Left lung (tissue), 14 donors: ENCODE measurements at places on chromosomes 12 and 14.

DNA sequence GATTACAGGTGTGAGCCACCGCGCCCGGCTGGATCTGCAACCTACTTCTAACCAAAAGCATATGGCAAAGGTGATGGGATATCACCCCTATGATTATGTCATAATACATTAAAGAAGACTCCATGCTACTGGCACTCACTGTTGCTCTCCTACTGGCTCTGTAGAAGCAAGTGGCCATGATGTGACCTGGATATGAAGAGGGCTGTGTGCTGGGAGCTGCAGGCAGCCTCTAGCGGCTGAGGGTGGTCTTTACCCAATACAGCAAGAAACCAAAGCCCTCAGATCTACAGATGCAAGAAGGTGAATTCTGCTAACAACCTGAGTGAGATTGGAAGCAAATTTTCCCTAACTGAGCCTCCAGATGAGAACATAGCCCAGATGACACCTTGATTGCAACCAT is 34.2 kb upstream of the TRIM9 start:
- no peak for DNase-seq

GRCh38 chr12:49903351-49903699 is 375 bp downstream of the FAIM2 start:
- DNase-seq: peak; percentile 28

GRCh38 chr12:76685246-76685678 is 78.7 kb upstream of the ZDHHC17 start:
- peak; percentile 89 for DNase-seq

DNA sequence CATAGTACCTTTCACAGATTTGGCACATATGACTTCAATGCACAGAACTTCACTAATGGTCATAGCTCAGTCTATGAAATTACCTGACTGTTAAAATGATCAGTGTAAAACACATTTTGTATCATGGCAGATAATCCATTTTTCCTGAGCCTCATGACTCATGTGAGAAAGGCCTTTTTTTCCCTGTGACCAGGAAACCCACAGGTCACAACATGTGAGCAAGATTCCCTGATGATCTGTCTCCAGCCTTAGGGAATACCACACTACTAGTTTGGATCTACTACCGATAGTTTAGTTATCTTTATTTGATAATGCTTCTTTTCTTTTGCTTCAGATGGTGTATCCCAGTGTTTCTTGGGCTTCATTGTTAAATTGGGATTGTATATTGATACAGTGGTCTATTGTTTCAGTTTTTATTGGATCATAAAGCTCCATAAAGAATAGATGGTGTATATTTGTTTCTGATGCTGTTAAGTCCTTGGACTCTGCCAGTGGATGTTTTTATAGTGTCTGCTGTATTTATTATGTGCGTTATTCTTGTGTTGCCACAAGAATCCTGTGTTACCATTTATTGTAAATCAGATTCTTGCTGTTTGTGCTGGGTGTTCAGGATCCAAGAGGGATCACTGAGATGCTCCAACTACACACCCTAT is 248.7 kb upstream of the PELI2 start:
- DNase-seq: no peak

GRCh38 chr12:13167226-13167625 is 29.3 kb upstream of the EMP1 start:
- no peak for DNase-seq

DNA sequence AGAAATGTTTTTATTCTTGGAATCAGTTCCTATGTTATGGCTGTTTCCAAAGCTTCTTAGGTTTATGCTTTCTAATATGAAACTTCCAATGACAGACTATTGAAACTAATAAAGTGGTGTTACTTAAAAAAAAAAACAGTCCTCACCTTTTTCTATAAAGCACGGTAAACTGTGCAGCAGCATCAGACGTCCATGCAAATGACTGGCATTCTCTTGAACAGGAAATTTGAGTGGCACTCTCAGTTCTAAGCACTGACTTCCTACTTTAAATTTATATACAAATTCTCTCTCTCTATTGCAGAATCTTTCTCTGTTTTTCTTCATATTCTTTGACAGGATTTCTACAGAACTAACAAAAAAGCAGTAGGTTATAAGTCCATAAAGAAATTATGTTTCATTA is 2.8 kb upstream of the RAD51AP1 start:
- no peak for DNase-seq

DNA sequence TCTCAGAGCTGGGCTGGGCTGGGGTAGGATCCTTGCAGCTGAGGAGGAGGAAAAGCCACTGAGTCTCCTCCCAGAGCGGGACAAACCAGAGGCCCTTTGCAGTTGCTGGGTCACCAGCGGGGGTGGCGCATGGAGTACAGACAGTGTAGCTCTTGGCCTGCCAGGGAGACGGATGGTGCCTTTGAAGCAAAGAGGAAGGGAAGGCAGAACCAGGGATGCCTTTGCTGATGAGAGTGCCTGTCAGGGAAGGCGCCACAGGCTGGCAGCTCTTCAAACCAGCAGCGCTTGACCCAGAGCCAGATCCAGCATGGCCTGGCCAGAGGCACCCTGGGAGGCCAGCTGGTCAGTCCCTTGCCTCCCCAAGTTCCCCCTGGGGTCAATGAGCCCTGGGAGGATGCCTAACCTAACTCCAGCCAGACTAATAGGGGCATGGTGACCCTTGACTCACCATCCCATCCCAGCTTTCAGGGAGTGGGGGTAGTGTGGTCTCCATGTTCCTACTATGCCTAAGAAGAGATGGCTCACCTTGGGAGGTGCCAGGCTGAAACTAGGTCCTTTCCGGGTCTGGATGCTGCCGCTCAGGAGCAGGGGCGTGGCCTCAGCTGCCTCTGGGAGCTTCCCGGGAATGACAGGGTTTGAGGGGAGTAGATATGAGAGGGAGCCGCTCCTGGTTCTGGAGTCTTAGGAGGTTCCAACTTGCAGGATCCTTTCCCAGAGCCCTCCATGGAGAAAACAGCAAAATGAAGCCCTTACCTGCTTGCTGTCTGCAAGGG is 19.8 kb downstream of the VASH1 start:
- no peak for DNase-seq

- no peak for DNase-seq
Observed at GRCh38 chr12:25594376-25594775, 41.3 kb upstream of the LMNTD1 start.

- DNase-seq: no peak
Observed at GRCh38 chr14:66017927-66018326, 468.2 kb upstream of the CCDC196 start.

- DNase-seq: no peak
Observed at GRCh38 chr12:116397148-116397547, 119.7 kb upstream of the MED13L start.

GRCh38 chr12:95870897-95871296 is 12.1 kb downstream of the SNRPF start:
- DNase-seq: no peak

GRCh38 chr14:80988735-80989429 is 33.5 kb downstream of the TSHR start:
- no peak for DNase-seq

DNA sequence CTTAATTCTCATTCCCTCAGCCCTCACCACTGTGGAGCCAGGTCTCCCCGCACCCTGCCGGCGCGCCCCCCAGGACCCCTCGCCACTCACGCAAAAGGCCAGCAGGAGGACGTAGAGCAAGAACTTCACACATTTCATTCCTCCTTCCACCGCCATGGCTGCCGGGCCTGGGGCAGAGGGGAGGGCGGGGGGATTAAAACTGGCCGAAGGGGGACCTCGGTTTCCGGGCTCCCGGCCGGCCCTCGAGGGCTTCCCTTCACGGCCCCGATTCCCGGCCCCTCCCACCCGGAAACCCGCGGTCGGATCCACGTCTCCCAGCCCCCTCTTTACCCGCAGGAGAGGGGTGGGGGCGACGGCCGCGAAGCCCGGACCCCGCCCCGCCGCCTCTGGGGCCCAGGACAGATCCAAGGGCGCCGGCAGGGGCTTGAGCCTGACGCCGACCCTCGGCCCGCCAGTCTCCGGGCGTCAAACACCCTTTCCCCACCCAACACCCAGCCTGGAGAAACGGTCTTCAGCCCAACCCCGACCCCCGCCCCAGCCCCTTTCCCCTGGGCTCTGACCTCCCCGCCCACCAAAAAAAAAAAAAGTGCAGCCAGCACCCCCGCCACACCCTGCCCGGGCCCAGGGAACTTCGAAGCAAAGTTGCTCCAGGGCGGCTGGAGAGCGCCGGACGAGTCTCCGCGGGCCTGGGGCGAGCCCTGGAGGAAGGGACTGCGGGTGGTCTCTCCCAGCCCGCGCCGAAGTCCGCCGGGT is 447 bp downstream of the CD63 start:
- no peak for DNase-seq

DNA sequence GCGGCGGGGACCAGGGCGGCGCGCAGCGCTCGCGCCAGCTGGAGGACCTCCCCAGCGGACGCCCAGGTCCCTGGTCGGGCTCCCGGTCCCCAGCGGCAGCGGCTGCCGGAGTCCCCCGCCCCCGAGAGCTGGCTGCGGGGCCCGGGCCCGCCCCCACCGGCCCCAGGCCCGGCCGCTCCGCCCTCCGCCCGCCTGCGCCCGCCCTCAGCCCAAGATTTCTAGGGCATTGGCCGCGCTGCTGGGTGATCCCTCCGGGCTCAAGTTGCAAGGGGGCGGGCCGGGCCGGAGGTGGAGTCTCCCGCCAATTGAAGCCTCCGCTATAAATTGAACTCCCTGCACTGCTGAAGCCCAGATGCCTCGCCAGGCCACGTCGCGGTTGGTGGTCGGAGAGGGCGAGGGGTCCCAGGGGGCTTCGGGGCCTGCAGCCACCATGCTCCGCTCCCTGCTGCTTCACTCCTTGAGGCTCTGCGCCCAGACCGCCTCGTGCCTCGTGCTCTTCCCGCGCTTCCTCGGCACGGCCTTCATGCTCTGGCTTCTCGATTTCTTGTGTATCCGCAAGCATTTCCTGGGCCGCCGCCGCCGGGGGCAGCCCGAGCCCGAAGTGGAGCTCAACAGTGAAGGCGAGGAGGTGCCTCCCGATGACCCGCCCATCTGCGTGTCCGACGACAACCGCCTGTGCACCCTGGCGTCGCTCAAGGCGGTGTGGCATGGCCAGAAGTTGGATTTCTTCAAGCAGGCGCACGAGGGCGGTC is at the start of gene DIO3:
DIO3 (plus strand) TSS at position 351 of the 752 bp plus-strand sequence.
- DNase-seq: peak; percentile 39

DNA sequence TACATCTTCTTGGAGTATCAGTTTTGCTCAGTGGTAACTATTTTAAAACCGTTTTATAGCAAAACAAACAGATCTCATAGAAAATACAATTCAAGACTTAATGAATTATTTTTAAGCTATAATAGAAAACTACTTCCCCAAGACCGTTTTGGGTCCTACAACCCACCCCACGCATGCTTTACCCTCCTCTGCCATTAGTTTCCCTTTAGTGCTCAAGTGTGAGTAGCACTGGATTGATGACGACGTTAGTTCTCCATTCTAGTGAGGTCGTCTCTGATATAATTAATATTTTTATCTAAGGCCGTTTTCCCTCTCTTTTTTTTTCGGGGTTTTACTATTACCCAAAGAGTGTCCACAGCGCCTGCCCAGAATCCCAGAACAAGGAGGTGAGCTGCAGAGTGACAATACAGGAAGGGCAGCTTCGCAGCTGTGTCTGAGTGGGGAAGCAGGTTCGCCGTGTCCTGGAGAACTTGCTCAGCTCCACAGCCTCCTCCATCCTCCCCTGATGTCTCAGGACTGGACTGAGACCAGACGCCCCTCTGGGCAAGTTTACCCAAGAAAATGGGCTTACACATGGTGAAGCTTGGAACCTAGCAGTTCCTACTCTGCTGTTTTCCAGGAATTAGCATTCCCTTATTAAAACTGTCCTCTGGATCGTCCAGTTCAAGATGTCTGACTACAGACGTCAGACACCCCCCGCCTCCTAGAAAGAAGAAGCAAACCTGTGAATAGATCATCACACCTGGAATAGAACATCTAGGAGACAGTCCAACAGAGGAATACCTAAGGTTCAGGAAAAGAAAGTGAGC is 31.9 kb upstream of the MON2 start:
- DNase-seq: peak; percentile 9

- no peak for DNase-seq
Observed at GRCh38 chr12:115433014-115433634, 749.1 kb upstream of the TBX3 start.

DNA sequence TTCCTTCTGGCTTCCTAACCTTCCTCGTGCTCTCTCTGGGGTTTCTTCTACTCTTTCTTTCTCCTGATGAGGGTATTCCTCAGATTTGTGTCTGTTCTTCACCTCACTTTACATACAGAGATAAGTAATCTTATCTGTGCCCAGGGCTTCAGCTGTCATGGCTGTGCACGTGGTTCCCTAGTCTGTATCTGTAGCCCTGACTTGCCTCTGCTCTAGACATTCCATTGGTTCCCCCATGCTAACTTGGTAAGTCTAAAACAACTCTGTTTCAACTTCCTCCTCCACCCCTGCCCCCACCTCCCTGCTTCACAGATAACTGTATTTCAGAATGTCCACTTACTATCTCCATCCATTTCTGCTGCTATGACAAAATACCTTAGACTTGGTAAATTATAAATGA is 10.8 kb downstream of the DIP2B start:
- DNase-seq: no peak

DNA sequence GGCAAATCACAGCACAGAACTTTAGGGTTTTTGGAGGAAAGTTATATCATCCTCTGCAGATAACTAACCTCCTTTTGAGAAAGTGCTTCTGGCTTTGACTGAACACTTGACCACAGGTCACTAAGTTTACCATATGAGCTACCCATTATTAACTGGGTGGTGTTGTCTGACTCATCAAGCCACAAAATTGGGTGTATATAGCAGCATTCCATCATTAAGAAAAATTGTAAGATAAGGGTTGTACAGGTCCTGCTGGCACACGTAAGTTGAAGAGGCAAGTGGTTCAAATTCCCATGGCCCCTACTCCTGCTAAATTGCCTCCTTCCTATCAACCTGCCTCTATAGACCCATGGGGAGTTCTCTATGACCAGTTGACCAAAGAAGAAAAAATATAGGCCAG is 39.5 kb downstream of the L2HGDH start:
- no peak for DNase-seq

- DNase-seq: no peak
Observed at GRCh38 chr14:72869407-72870329, 24.2 kb downstream of the DPF3 start.

DNA sequence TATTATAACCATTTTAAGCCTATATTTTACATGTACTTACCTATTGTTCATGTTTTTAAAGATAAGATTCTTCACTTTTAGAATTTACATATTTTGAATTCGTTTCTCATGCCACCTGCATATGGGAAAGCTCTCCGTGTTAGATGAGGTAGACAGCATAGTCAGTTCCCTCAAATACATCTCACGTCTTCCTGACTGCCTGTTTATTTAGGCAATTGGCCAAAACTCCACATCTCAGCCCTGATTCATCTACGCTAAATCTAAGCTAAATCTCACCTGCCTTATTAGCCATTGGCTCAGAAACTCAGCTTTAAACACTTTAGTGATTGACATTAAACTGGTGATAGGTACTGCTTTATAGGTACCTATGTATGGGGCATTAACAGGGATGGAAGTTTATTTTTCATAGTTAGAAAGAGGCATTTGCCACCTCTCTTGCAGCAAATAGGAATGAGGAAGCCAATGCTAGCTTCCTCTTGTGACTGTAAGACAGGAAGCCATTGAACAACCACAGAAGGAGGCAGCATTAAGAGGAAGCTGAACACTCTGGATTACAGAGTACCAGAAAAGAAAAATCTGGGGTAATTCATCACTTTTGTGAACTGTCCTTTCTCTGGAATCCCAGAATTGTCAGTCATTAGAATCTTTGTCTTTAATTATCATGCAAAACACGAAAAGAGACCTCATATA is 111.9 kb downstream of the LRFN5 start:
- DNase-seq: no peak

GRCh38 chr12:113019025-113019424 is 37.5 kb upstream of the DTX1 start:
- DNase-seq: no peak
